ENCODE measurements at places on chromosomes 12 and 14. TPM values are rescaled to one million over a fixed set of nuclear protein-coding genes. Genes with fewer than 3 reads are reported as not detected.

PTCSC3 gene
- total RNA-seq: not detected

TCL1B gene
- not detected for total RNA-seq

RPGRIP1 gene
- not detected for total RNA-seq

C1RL gene
- total RNA-seq: 12.8 TPM

DLK1 gene
- total RNA-seq: 37.3 TPM

COX8C gene
- total RNA-seq: not detected

B4GALNT3 gene
- 3.3 TPM for total RNA-seq

BCL7A gene
- total RNA-seq: 148 TPM

SAMD15 gene
- total RNA-seq: 0.47 TPM

GRCh38 chr12:546920-547845, 87.4 kb downstream of the B4GALNT3 start:
- H3K27me3 ChIP-seq: peaks cover 14% of the 10 kb centered on the region
- H3K4me3 ChIP-seq: peak overlapping the region; percentile 69
- peaks cover 11% of the 10 kb centered on the region for H3K36me3 ChIP-seq
- peaks cover 38% of the 10 kb centered on the region for H3K4me1 ChIP-seq
- peak; percentile 87 for DNase-seq

DNA sequence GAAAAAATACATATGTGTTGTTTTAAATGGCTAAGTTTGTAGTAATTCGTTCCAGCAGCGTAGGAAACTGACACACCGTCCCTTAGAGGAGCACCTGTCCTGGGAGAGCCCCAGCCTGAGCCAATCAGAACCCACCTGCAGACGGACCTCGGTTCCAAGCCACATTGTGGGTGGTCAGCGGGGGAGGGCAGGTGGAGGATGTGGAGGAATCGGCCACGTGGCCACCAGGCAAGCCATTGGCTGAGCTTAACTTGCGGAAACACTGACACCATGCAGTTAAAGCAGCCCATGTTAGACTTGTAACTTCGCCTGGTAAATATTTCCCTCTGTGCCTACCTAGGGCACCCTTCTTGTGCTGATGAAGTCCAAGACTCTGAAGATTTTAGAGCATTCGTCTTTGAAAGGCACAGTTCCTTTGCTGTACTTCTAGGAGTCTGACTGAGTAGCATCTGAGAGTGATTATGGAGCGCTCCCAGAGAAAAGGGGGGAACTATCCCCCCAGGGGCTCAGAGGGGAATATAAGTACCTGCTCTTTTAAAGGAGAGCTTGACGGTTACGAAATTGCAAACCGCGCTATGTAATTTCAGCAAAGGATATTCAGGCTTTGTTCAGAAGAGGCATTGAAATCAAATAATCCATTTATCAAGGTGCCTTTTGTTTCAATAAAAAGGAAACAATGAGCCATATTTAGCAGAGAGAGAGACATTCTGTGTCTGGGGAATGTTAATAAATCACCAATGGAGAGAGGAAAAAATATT, 135.7 kb downstream of the TMEM132C start:
- peaks cover 3% of the 10 kb centered on the region for H3K27me3 ChIP-seq
- H3K27ac ChIP-seq: no peak overlapping the region
- H3K4me1 ChIP-seq: no peaks in the 10 kb centered on the region

GRCh38 chr12:11827091-11828061, 177.9 kb downstream of the ETV6 start:
- H3K4me3 ChIP-seq: peak overlapping the region; percentile 47
- DNase-seq: no peak

DNA sequence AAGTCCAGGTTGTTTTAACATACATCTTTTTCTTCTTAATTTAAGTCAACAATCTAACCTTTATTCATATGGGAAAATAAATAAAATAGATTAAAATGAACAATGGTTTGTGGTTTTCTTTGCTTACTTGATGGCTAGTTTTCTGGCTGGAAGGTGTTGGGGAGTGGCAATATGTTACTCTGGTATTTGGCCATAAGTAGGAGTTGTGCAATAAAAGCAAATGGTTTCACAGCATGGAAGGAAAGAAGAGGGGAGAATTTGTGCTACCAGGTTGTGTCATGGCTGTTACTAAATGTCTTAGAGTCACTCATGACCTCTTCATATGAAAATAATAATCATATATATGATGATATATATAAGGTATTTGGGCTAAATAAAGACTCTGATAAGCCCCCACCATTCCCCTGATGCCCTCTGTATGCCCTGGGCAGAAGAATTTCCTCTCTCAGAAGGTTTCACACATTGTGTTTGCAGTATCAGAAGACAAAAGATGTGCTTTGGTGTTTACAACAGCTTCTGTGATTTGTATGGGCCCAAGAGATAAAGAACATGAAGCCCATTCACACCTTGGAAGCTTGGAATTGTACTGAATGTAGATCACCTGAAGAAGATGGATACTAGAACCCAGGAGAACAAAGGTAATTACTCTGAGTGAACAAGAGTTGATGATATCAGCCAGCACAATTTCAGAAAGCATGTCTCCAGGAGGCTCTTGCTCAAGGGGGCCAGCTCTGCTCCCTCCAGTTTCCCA, 160.9 kb downstream of the ALG10B start:
- no peak overlapping the region for H3K27ac ChIP-seq
- H3K4me1 ChIP-seq: no peaks in the 10 kb centered on the region
- H3K4me3 ChIP-seq: no peak overlapping the region
- H3K27me3 ChIP-seq: no peaks in the 10 kb centered on the region
- no peaks in the 10 kb centered on the region for H3K36me3 ChIP-seq

- H3K4me3 ChIP-seq: no peak overlapping the region
- no peaks in the 10 kb centered on the region for H3K4me1 ChIP-seq
- H3K27me3 ChIP-seq: no peaks in the 10 kb centered on the region
- no peak for DNase-seq
- H3K27ac ChIP-seq: no peak overlapping the region
- no peaks in the 10 kb centered on the region for H3K36me3 ChIP-seq
Observed at GRCh38 chr12:101356794-101357193, 50.8 kb downstream of the ARL1 start.

GRCh38 chr12:58764100-58764953, 156.0 kb downstream of the LRIG3 start:
- no peaks in the 10 kb centered on the region for H3K27me3 ChIP-seq
- no peaks in the 10 kb centered on the region for H3K36me3 ChIP-seq
- DNase-seq: no peak

- no peak for DNase-seq
- H3K4me1 ChIP-seq: peaks cover 34% of the 10 kb centered on the region
- no peaks in the 10 kb centered on the region for H3K27me3 ChIP-seq
- H3K4me3 ChIP-seq: peak overlapping the region; percentile 2
Observed at GRCh38 chr12:53600490-53601295, 25.5 kb downstream of the ATF7 start.

DNA sequence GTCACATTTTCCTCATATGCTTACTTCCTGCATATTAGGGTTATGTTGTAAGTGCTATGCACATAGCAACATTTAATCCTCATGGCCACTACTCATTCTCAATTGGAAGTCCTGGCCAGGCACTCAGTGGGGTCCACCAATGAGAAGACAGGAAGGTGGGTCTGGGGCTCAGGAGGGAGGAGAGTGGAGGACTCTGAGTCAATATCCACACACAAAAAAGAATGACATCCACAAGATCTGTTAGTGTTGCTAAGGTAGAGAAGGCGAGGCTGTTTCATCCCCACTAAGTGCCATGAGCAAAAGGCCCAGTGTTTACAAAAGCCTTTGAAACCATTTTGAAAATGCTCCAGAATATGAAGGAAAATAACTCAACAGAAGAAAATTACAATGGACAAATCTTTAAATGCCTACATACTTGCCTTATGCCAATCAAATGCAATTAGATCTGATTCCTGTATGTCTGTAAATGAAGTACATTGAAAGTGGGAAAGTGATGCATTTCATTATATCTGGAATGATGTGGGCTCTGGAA, 53.9 kb downstream of the EID3 start:
- no peak for DNase-seq
- peaks cover 7% of the 10 kb centered on the region for H3K27me3 ChIP-seq
- H3K27ac ChIP-seq: no peak overlapping the region
- H3K4me1 ChIP-seq: no peaks in the 10 kb centered on the region
- H3K36me3 ChIP-seq: peaks cover 16% of the 10 kb centered on the region

- no peak overlapping the region for H3K4me3 ChIP-seq
- no peak for DNase-seq
- H3K36me3 ChIP-seq: no peaks in the 10 kb centered on the region
Observed at GRCh38 chr12:32084017-32084688, 22.5 kb upstream of the BICD1 start.

DNA sequence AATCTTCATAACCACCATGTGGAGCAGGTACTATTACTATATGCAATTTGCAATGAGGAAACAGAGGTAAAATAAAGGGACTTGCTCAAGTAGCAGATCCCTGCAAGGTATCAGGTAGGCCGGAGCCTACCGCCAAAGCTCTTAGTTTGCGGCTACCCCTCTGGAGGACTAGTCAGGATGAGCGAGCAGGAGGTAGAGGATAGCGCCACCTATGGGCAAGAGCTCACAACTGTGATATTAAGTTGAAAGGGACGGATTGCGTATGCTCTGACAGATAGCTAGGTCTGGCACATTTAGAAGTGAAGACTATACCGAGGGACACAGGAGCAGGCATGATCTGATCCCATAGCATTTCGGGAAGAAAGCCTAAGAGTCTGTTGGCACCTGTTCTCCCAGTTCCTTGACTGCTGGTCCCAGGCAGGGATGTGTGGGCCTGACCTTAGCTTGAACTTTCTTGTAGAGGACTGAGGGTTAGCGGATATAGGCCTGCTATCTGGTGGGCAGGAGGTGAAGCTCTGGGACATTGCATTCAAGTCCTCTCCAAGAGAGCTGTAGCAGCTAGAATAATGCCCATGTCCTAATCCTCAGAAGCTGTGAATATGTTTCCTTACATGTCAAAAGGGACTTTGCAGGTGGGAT, 48.0 kb downstream of the SLC17A8 start:
- peaks cover 4% of the 10 kb centered on the region for H3K36me3 ChIP-seq
- no peak overlapping the region for H3K4me3 ChIP-seq
- no peaks in the 10 kb centered on the region for H3K4me1 ChIP-seq
- peak; percentile 71 for DNase-seq

GRCh38 chr12:28899951-28900350, 249.1 kb upstream of the FAR2 start:
- no peaks in the 10 kb centered on the region for H3K27me3 ChIP-seq
- no peak overlapping the region for H3K27ac ChIP-seq

- no peak overlapping the region for H3K4me3 ChIP-seq
- no peaks in the 10 kb centered on the region for H3K27me3 ChIP-seq
- no peak overlapping the region for H3K27ac ChIP-seq
- H3K4me1 ChIP-seq: no peaks in the 10 kb centered on the region
- DNase-seq: no peak
Observed at GRCh38 chr14:48096897-48097296, 421.5 kb upstream of the MDGA2 start.

GRCh38 chr12:104546575-104546974, 89.8 kb downstream of the CHST11 start:
- peaks cover 6% of the 10 kb centered on the region for H3K4me1 ChIP-seq
- no peak overlapping the region for H3K4me3 ChIP-seq
- no peaks in the 10 kb centered on the region for H3K27me3 ChIP-seq
- DNase-seq: no peak
- no peak overlapping the region for H3K27ac ChIP-seq
- no peaks in the 10 kb centered on the region for H3K36me3 ChIP-seq

DNA sequence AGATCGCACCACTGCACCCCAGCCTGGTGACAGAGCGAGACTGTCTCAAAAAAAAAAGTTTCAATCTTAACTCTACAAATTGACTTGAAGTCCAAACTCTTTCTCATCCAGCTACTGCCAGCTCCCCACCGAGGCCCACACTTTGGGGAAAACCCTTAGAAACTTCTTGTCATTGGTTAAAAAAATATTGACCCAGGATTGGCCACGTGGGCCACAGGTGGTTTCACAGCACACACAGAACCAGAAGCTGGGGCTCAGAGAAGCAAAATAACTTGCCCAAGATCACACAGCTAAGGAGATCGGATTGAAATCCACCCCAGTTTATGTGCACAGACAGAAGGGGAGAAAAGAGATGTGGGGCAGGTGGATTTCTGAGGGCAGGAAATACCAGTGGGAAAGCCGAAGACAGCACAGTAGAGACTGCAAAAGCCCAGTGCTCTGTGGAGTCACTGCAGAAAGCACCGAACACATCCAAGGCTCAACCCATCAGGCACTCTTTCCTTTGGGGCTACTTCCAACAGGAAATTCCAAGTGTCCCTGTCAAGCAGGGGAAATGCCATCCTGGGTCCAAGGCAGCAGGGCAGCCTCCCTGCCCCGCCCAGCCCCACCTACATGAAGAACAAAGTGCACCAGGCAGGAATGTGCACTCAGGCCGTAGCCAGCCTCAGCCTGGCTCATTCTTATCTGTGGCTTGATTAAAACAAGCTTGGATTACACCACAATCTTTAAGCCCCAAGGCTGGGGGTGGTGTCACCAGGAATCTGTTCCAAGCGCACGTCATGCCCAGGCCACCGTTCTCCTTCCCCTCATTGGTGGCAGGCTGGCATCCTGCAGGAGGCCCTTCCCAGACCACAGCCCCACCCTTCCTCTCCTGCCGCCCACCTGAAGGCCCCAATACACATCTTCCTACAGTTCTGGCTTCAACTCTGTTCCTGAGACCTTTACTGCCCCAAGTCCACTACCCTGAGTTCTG, 72.5 kb downstream of the ITPK1 start:
- no peak for DNase-seq
- peaks cover 44% of the 10 kb centered on the region for H3K4me1 ChIP-seq
- H3K36me3 ChIP-seq: no peaks in the 10 kb centered on the region
- no peak overlapping the region for H3K4me3 ChIP-seq

GRCh38 chr12:131771965-131772364, 56.2 kb upstream of the MMP17 start:
- no peak overlapping the region for H3K4me3 ChIP-seq
- DNase-seq: no peak
- H3K4me1 ChIP-seq: no peaks in the 10 kb centered on the region
- peaks cover 2% of the 10 kb centered on the region for H3K27me3 ChIP-seq
- H3K27ac ChIP-seq: no peak overlapping the region

DNA sequence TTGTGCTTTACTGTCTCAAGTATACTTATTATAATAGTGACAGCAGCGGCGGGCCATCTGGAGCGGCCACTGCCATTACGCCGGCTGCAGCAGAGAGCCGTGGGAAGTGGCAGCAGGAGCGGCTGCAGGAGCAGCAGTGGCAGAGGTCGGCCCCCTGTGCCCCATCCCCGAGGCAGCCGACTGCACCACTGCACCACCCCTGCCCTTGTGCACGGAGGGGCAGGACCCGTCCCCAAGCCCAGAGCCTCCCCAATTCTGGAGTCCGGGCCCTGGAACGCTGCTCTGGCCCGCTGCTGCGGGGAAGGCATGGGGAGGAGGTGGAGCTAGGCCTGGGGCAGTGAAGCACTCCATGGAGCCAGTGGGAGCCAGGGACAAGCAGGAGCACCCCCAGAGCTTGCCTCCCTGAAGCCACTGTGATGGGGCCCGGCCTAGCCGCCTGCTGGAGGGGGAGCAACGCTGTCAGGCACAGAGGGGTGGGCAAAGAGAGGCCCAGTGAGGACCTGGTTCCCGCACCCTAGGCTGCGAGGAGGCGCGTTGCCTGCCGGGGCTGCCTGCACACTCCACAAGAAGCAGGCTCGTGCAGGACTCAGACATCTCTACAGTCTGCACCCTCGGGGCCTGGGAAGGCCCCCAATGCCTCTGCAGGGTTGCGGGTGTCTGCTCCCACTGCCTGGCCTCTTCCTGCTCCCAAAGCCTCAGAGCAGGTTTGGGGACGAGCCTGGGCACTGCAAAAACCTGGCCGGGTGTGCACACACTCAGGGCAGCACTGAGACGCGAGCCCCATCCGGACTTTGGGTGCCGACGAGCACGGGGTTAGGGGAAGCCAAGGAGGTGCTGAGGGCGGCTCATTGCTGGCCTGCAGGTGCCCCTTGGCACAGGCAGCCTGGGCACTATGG, 74.2 kb upstream of the RASSF8 start:
- no peaks in the 10 kb centered on the region for H3K4me1 ChIP-seq
- H3K27ac ChIP-seq: no peak overlapping the region
- DNase-seq: no peak
